ENCODE measurements at places on chromosomes 3 and 15. TPM values are rescaled to one million over a fixed set of nuclear protein-coding genes. Genes with fewer than 3 reads are reported as not detected.

The ERICH6 gene
- 0.55 TPM for total RNA-seq

The COL6A5 gene
- not detected for total RNA-seq

The ARGFX gene
- not detected for total RNA-seq

The ATP13A4 gene
- total RNA-seq = 0.52 TPM

The ADGRG7 gene
- not detected for total RNA-seq

GRCh38 chr15:98071786-98072185 lies 111.3 kb downstream of the ARRDC4 start:
- no peaks in the 10 kb centered on the region for H3K27me3 ChIP-seq
- no peaks in the 10 kb centered on the region for H3K36me3 ChIP-seq
- no peak overlapping the region for H3K27ac ChIP-seq
- DNase-seq = no peak
- no peak overlapping the region for H3K4me3 ChIP-seq

DNA sequence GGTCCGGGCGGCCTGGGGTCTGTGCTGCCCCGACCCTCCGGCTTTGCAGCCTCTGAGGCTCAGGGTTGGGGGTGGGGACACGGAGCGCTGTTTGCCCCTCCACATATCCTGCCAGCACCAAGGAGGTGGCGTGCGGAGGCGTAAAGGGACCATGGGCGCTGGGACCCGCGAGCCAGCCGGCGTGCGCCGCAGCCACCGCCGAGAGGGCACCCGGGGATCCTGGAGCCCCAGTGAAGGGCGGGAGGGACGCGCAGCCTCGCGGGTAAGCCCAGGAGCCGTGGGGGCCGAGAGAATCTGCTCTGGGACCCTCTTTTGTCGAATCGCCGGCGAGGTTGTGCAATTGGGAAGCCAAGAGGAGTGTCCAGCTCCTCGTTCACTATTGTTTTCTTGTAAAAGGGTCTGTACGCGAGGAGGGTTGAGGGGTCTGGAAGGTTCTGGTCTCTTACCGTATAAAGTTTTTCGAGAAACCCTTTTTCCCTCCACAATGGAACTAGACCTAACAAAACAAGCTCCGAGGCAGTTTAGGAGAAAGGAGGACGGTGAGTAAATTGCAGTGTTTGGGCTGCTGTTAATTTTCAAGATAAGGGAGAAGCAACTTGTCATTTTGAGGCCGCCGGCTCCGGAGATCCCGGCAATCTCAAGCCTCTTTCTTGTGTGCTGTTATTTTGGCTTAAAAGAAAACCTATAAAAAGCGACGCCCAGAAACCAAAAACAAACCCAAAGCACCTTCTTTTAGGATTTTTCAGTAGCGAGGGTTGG lies 29.9 kb upstream of the ST3GAL6 start:
- peaks cover 59% of the 10 kb centered on the region for H3K4me1 ChIP-seq
- peak overlapping the region; percentile 85 for H3K4me3 ChIP-seq
- H3K27me3 ChIP-seq = no peaks in the 10 kb centered on the region
- peak; percentile 39 for DNase-seq
- no peaks in the 10 kb centered on the region for H3K36me3 ChIP-seq
- H3K27ac ChIP-seq = peak overlapping the region; percentile 92

DNA sequence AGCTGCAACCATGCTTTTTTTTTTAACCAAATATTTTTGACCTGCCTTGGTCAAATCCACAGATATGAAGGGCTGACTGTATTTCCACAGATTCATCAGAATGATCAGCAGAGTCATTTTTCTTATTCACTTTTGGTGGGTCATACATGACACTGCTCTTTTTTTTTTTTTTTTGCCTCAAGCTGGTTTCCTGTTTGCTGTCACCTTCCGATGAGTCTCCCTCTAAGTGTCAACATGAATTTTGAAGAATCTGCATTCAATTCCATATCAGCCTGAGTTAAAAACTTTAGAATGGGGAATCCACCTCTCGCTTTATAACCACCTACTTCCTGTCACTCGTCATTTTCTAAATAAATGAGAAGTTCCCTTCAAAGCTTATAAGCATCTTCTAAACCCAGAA lies 2.2 kb upstream of the SLC12A8 start:
- H3K27me3 ChIP-seq = peaks cover 33% of the 10 kb centered on the region
- no peaks in the 10 kb centered on the region for H3K36me3 ChIP-seq
- H3K4me3 ChIP-seq = no peak overlapping the region
- peaks cover 15% of the 10 kb centered on the region for H3K4me1 ChIP-seq

GRCh38 chr3:28989646-28990089 lies 291.2 kb upstream of the RBMS3 start:
- no peak overlapping the region for H3K27ac ChIP-seq
- H3K4me3 ChIP-seq = no peak overlapping the region
- H3K27me3 ChIP-seq = no peaks in the 10 kb centered on the region
- DNase-seq = no peak
- no peaks in the 10 kb centered on the region for H3K4me1 ChIP-seq
- no peaks in the 10 kb centered on the region for H3K36me3 ChIP-seq

DNA sequence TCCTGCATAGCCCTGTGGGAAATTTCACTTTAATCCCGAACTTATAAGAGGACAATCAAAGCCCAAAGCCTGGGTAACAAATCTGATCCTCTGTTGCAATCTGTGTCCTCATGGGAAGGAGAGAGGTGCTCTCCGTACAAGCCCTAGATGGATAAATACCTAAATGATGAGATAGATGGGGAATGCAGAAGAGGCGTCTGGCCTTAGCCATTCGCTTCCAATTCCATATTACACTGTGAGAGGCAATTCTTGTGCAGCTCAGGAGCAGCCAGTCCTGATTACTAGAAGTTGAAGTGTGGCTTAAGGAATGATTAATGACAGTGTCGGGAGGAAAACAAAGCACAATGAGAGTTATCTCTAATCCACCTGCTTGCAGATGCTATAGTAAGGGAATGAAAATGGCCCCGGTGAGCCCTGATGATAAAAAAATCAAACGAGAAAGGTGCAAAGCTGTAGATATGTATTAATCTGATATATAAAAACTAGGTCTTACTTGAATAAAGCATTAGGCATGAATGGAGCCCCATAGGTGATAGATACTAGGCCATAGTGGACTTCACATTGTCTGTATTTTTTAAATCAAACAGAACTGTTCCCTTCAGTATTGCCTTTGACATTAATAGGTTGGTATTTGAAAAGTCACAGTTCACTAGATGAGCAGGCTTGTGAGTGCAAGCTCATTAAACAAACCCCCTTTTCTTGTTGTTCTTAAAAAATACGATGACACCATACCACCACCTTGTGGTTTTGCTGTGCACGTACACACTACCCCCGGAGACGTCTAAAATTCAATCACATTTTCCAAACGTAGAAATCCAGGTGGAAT lies 54.2 kb upstream of the TMCO5A start:
- H3K27ac ChIP-seq = no peak overlapping the region
- peaks cover 9% of the 10 kb centered on the region for H3K4me1 ChIP-seq
- H3K4me3 ChIP-seq = no peak overlapping the region

DNA sequence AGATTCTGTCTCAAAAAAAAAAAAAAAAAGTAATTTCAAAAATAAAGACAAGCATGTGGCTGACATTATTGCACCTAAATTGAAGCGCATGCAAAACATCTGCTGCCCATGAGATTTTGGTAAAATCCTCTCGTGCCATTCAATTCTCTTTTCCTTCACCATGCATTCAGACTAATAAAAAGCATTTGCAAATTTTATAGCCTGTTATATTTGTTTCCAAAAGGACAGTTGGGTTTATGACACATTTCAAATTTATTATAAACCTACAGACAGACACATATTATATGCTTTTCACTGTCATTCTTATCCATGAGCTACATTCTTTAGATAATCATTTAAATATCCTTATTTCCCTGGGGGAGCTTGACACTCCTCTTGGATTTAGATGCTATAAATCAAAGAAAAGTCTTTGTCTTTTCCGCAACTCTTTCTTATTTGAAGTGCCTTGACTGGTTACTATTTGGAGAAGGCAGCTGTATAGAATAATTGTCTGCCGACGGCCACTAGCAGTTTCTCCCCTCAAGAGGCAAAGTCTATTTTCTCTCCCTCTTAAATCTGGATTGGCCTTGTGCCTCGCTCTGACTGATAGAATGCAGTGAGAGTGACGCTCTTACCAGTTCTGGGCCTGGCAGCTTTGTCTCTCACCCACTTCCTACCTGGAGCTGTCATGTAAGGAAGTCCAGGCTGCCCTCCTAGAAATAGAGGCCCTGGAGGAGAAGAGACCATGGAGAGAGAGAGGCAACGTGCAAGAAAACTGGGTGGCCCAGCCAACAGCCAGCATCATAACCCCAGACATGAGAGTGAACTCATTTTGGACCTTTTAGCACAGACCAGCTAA lies 6.8 kb upstream of the LRIG1 start:
- no peak overlapping the region for H3K4me3 ChIP-seq
- H3K4me1 ChIP-seq = peaks cover 9% of the 10 kb centered on the region
- no peaks in the 10 kb centered on the region for H3K27me3 ChIP-seq
- H3K27ac ChIP-seq = peak overlapping the region; percentile 61
- no peaks in the 10 kb centered on the region for H3K36me3 ChIP-seq

DNA sequence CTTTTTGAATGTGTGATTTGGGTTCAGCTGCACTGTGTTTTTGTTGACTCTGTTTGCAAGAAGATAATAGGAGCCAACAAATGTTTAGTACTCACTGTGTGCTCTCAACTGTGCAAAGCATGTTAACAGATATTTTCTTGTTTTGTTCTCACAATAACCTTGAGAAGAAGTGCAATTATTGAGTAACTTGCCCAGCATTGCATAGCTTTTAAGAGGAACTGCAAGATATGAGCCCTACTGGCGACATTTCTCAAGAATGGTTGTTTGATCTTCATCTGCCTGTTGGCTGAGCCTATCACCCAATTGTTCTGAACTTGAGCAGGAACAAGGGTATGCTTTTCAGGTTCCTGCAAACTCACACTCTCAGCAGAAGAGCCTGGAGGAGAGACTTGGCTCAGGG lies 43.4 kb upstream of the AGBL1 start:
- peaks cover 34% of the 10 kb centered on the region for H3K27me3 ChIP-seq
- H3K4me1 ChIP-seq = no peaks in the 10 kb centered on the region
- H3K27ac ChIP-seq = no peak overlapping the region
- no peaks in the 10 kb centered on the region for H3K36me3 ChIP-seq
- H3K4me3 ChIP-seq = no peak overlapping the region

DNA sequence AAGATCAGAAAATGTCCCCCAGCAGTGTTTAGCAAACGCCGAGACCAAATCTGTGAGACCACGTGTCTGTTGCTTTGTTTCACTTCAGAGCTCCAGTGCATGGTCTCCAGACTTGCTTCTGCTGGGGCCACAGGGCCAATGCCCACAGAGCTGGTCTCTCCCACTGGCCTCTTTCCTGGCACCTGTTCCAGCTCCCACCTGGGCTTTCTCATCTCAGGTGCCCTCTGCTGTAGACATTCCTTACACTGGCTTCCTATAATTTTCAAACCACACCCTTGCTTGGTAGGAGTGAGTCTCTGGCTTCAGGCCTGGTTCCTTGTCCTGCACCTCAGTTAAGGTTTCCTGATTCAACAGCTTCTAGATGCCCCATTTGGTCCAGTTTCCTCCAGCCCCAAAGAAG lies 243.1 kb downstream of the ADAMTS17 start:
- no peak overlapping the region for H3K4me3 ChIP-seq
- H3K27me3 ChIP-seq = no peaks in the 10 kb centered on the region
- H3K36me3 ChIP-seq = no peaks in the 10 kb centered on the region
- no peak for DNase-seq
- H3K4me1 ChIP-seq = no peaks in the 10 kb centered on the region

GRCh38 chr3:123584284-123584987 lies 417 bp downstream of the HACD2 start:
- peak overlapping the region; percentile 98 for H3K27ac ChIP-seq
- H3K27me3 ChIP-seq = no peaks in the 10 kb centered on the region
- peak overlapping the region; percentile 97 for H3K4me3 ChIP-seq
- H3K4me1 ChIP-seq = peaks cover 38% of the 10 kb centered on the region
- H3K36me3 ChIP-seq = peaks cover 25% of the 10 kb centered on the region
- peak; percentile 67 for DNase-seq

DNA sequence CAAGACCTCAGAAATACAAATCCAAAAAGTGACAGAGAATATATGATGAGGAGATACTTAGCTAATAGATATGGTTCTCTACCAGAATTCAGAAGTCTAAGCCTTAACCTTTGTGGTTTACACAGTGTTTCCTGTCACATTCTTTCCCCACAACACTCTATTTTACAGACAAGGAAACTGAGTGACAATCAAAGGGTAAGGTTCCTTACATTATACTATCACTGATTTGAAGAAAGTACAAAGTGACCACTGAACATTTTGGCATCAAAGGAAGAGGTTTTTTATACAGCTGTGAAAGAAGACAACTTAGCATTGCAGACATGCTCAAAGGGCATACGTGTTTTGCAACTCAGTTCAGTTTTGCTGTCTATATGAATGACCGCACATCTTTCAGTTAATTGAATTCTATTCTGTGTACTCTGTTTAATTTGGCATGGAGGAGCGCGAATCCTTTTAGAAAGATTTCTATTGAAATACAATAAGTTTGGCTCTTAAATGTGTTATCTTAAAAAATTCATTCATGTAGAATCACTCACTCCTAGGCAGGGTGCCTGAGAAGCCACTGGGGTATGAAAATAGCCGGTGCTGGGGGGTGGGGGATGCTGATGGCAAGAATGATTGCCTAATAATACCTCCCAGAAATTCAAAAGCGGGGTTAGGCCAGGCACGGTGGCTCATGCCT lies 66.5 kb upstream of the SKOR1 start:
- no peaks in the 10 kb centered on the region for H3K4me1 ChIP-seq
- no peak overlapping the region for H3K27ac ChIP-seq
- no peak for DNase-seq
- no peaks in the 10 kb centered on the region for H3K27me3 ChIP-seq
- H3K4me3 ChIP-seq = no peak overlapping the region

DNA sequence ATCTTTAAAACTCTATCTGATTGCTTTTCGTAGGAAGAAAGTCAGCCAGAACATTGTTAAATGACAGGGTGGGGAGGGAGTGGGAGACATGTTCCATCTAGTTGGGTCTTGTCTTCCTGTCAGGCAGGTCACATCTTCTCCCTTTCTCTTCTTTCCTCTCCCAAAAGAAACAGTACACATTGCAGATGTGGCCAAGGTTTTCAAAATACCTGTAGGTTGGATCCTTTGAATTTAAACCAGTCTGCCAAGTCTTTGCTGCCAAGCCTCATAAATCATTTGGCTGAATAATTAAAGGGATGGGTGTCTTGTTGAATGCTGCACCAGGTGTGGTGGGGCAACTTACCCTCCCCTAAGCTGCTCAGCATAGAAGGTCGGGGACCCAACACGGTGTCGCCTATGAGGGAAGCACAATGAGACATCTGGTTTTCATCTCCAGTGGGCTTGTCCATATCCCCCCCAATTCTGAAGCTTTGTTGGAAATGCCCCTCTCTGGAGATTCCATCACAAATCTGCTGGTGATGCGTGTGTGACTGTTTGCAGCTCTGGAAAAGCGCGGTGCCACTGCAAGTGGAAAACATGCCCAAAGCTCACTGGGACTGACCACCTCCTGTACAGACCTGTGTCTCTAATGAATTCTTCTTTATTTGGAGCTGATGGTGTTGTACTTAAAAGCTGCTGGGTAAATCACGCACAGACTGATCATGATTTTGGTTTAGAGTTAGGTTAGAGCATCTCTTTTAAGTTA lies 112.6 kb downstream of the FILIP1L start:
- no peak overlapping the region for H3K4me3 ChIP-seq
- no peak for DNase-seq
- no peak overlapping the region for H3K27ac ChIP-seq
- H3K36me3 ChIP-seq = no peaks in the 10 kb centered on the region
